Urinary bladder (tissue), 4 donors: ENCODE measurements at places on chromosomes 1 and 21. TPM values are rescaled to one million over a fixed set of nuclear protein-coding genes. Genes with fewer than 3 reads are reported as not detected.

The FBXO2 gene
- 5.5 TPM for polyA plus RNA-seq

The HSPG2 gene
- 514 TPM for polyA plus RNA-seq

The ORC1 gene
- polyA plus RNA-seq, result 0.48 TPM

The LDLRAD1 gene
- polyA plus RNA-seq, result not detected

The OLFML3 gene
- polyA plus RNA-seq, result 144 TPM

The APCS gene
- 1.1 TPM for polyA plus RNA-seq

The PLA2G2F gene
- 2.6 TPM for polyA plus RNA-seq

The IGSF3 gene
- 6.3 TPM for polyA plus RNA-seq

The S100A7 gene
- polyA plus RNA-seq, result not detected

The CYP4Z1 gene
- polyA plus RNA-seq, result 0.25 TPM

The ENAH gene
- 58.9 TPM for polyA plus RNA-seq

The DIO1 gene
- polyA plus RNA-seq, result 0.08 TPM

The HCN3 gene
- polyA plus RNA-seq, result 3.2 TPM

The ACOT11 gene
- polyA plus RNA-seq, result 5.9 TPM

The NID1 gene
- polyA plus RNA-seq, result 207 TPM

The SLAMF9 gene
- polyA plus RNA-seq, result not detected

The SMYD2 gene
- polyA plus RNA-seq, result 13.0 TPM

The RSPH1 gene
- polyA plus RNA-seq, result 0.84 TPM

The FAM72A gene
- 1.2 TPM for polyA plus RNA-seq

The FCGR1A gene
- polyA plus RNA-seq, result 10.2 TPM

The A3GALT2 gene
- polyA plus RNA-seq, result not detected

The NTMT2 gene
- not detected for polyA plus RNA-seq
